ENCODE measurements at places on chromosomes 12 and 14. TPM values are rescaled to one million over a fixed set of nuclear protein-coding genes. Genes with fewer than 3 reads are reported as not detected.

The TOGARAM1 gene
- 20.7 TPM for total RNA-seq

- no peak for DNase-seq
Observed at GRCh38 chr12:58248599-58248998, 307.2 kb downstream of the ATP23 start.

DNA sequence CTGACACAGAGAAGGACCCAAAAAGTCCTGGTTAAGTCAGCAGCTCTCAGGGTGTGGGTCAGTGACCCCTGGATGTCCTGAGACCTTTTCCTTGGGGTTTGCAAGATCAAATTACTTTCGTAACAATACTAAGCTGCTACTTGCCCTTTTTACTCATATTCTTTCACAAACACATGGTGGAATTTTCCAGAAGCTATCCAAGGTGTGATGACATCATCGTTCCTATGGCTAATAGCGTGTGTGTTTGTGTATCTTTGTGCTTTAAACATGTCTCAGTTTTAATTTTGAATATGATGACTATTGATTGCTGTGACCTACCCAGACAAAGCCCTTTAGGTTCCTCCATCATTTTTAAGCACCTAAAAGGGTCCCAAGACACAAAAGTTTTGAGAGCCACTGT, 176.2 kb downstream of the PHETA1 start:
- no peak for DNase-seq

The TAS2R7 gene
- total RNA-seq: 0.32 TPM

DNA sequence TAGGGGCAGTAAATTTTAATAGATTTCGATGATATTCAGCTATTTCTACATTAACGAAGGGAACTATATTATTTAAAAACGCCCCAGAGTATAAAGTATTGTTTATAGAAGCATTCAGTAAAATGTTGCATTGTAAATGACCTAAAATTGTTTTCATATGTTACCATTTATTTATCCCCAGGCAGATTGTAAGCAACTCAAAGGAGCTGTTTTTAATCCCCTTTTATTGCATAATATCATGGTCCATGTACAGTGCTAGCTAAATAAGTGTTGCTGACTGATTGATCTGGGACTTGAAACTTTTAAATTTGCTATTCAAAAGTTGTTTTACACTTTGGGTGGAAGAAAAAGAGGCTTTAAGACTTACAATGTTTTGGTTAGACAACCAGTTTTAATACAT, 199.0 kb upstream of the SLC38A2 start:
- no peak for DNase-seq

GRCh38 chr12:121062391-121063045, 23.5 kb upstream of the OASL start:
- no peak for DNase-seq

DNA sequence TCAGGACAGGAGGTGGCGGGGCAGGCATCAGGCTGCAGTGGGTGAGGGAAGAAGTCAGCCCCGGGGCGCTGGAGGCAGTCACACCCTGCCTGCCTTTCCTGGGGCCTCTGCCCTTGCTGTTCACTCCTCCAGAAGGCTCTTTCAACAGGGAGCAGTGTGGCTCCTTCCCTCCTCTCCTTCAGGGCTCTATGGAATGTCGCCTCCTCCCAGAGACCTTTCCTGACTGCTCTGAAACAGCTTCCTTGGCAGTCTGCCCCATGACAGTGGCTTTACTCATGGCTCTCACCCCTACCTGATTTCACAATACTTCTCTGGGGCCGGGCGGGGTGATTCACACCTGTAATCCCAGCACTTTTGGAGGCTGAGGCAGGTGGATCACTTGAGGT, 7.1 kb downstream of the RHOF start:
- DNase-seq: peak; percentile 90

All from LHCN-M2 (cell line).